ENCODE measurements at places on chromosomes 11 and 22.

- DNase-seq: no peak
Observed at GRCh38 chr22:30121960-30122359, 41.7 kb downstream of the HORMAD2 start.

GRCh38 chr11:3627291-3627690 lies 14.5 kb downstream of the ART5 start:
- DNase-seq: no peak

DNA sequence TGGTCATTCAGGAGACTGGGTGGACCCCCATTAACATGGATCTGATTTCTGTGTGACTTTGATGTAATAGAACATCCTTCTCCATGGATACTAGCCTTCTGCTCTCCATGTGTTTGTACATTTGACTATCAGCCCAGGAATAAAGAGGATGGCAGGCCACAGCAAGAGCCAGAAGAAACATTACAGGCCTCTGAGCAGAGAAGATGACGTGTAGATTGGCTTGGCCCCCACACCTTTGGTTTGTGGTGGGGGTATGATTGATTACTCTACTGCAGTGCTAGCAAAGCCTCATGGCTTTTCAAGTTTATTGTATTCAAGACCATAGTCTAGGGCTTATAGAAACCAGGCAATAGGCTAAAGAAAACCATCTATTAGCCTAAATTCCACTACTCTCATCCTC lies 77.0 kb downstream of the GRAMD1B start:
- no peak for DNase-seq

DNA sequence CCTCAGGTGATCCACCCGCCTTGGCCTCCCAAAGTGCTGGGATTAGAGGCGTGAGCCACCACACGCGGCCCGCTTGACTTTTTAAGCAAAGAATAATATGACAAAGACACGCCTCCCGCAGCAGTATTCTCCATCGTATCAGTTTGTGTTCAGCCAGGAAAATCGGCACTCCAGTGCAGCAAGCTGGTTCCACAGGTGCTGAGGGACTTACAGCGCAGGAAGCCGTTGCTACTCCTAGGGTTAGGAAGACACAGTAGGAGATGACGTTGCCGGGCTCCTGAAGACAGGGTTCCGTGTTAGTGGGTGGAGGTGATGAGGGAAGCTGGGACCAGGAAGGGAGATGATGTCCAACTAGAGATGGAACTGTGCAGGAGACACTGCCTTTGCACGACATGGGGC lies 65.8 kb upstream of the CECR2 start:
- no peak for DNase-seq

DNA sequence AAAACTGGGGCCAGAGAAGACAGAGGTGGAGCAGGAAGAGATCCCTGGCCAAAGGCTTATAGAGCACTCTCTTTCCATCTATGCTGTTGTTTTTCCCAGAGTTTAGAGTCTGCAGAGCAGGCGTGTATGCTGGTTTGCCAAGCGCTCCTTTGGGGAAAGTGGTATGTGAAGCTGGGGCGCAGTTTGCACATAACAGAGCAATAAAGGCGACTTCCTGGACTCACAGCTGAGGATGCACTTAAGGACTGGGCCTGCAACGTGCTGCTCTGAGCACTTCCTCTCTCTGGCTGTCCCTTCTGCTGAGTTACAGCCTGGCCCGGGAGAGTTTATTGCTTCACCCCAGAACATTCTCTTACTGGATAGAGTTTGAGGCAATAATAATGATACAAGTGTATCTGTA lies 41.7 kb downstream of the THAP12 start:
- DNase-seq: no peak

DNA sequence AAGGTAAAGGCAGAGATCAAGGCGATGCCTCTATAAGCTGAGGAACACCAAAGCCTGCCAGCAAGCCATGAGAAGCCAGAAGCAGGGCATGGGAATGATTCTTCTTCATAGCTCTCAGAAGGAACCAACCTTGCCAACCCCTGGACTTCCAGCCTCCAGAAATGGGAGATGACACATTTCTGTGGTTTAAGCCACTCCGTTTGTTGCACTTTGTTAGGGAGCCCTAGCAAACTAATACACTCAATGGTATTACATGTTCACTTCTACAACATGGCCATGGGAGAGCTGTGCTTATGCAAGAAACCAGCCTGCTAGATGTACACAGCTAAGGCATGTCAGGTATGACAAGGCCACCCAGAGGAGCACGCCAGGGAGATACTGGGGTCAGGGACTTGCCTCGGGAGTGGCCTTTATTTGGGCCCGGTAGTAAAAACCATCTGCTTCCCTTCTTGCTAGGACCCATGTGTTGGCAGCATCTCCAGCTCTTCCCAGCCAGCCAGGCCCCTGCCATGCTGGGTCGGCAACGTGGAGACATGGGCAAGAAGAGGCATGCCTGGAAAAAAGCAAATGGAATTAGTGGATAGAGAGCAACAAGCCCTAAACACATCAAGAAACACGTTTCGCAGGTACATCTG lies 3.6 kb downstream of the C11orf16 start:
- no peak for DNase-seq

DNA sequence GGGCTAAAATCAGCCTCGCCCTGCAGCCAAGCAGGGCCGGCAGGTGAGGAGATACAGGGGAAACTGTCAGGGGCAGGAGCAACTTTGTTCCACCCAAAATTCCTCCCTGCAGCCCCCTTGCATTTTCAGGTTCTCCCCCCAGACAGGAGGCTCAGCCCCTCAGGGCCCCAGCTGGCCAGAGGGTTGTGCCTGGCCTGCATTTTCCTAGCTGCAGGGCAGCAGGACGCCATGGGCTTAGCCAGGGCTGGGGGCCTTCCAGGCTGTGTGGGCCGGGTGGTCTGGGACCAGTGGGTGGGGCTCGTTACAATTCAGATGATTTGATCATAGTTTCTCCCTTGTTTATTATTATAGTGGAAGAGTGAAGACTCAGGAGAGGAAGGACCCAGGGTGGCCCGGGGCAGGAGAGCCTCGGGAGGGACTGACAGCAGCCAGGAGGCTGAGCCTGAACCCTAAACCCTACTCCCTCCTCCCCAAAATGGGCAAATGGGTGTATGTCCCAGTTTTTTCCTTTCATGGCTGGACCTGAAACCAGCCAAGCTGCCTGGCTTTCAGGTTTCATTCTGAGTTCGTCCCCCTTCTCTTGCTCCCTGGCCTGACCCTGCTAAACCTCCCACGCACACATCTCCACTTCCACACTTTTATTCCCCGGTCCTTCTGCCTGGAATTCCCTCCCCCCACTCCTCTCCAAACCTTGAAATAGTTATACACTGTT lies 40.0 kb downstream of the AHNAK start:
- no peak for DNase-seq

DNA sequence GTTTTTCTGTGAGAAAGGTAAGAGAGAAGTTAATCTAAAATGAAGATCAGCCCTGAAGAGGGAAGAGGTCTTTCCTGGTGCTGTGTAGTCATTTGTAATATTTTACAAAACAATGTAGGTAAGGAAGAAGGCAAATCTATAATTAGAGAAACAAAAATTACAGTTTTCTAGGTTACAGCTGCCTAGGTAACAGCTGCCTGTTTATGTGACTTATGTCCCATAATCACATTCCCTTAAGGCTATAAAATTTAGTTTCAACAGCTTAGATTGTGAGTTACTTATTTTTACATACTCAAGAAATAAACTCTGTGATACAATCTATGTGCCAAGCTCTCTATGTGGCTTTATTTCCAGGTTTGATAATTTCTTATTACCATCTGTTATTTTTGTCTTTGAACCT lies 19.8 kb downstream of the LUZP2 start:
- DNase-seq: no peak

- DNase-seq: no peak
Observed at GRCh38 chr22:20093418-20094196, 13.6 kb downstream of the DGCR8 start.

DNA sequence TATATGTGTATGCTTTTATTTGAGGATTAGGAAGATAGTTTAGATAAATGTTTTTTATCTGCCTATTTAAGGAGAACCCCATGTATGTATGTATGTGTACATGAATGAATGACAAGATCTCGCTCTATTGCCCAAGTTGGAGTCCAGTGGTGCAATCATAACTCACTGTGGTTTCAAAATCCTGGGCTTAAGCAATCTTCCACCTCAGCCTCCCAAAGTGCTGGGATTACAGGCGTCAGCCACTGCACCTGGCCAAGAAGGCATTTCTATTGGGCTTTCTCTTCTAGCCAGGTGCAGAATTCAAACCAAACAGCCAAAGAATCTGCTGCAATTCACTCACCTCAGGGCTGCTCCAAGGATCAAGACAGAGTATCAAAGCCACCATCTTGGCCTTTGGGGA lies 25.5 kb upstream of the DGKZ start:
- DNase-seq: no peak

- no peak for DNase-seq
Observed at GRCh38 chr11:112632866-112633505, 328.2 kb upstream of the NCAM1 start.

DNA sequence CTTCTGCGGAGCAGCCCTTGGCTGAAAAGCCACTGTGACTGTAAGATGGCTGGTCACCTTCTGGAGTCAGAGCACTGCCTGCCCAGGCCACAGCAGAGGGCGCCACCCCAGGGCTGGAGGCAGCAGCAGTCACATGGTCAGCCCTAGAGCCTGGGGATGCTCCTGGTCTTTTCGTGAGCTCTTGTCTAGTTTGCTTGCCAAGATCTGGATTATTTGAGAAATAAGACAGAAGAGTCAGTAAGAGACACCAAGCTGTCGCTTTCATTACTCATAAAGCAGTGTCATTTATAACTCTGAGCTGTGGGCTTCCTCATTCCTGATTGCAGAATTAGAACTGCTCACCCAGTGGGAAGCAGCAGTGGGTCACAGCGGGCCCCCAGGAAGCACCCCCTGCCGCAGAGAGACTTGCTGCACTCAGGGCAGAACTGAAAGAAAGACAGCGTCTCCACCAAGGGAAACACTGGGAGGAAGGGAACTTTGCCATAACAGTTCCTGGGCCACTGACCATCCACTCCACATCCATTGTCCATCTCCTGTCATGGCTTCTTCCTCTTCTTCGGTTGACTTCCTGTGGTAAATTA lies 56.7 kb downstream of the PPP6R2 start:
- DNase-seq: peak; percentile 19

- DNase-seq: no peak
Observed at GRCh38 chr11:106990331-106990730, 27.9 kb downstream of the GUCY1A2 start.

DNA sequence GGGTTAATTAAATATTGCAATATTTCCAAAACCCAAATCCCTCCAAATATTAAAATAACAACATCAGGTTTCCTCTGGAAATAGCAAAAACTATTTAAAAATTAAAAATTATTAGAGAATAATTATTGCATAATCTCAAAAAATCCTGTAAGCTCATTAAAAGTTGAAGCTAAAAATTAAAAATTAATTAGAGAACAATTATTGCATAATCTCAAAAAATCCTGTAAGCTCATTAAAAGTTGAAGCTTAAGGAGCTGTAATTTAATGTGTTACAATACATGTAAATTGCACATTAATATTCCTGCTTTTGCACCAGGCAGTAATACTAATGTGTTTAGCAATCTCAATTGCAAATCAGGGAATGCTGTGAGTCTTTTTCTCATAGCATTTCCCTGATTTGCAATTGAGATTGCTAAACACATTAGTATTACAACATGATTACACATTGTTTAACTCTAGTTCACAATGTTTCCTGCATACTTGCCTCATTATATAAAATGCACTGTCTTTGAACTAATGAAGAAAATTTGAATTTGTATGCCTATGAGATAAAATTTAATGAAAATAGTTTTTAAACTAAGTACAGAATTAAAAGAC lies 247.7 kb downstream of the GUCY1A2 start:
- DNase-seq: no peak

DNA sequence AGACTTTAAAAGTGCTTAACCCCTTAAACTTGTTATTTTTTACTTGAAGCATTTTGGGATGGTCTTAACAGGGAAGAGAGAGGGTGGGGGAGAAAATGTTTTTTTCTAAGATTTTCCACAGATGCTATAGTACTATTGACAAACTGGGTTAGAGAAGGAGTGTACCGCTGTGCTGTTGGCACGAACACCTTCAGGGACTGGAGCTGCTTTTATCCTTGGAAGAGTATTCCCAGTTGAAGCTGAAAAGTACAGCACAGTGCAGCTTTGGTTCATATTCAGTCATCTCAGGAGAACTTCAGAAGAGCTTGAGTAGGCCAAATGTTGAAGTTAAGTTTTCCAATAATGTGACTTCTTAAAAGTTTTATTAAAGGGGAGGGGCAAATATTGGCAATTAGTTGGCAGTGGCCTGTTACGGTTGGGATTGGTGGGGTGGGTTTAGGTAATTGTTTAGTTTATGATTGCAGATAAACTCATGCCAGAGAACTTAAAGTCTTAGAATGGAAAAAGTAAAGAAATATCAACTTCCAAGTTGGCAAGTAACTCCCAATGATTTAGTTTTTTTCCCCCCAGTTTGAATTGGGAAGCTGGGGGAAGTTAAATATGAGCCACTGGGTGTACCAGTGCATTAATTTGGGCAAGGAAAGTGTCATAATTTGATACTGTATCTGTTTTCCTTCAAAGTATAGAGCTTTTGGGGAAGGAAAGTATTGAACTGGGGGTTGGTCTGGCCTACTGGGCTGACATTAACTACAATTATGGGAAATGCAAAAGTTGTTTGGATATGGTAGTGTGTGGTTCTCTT lies 2.8 kb downstream of the MALAT1 start:
- no peak for DNase-seq

- no peak for DNase-seq
Observed at GRCh38 chr11:122524898-122525297, 130.6 kb upstream of the UBASH3B start.

- no peak for DNase-seq
Observed at GRCh38 chr11:127149410-127149809, 148.8 kb upstream of the KIRREL3 start.

GRCh38 chr11:132858223-132858622 lies 674.1 kb downstream of the OPCML start:
- no peak for DNase-seq

GRCh38 chr11:102047305-102047924 lies at the start of gene CFAP300:
Gene CFAP300 (plus strand): TSS chr11:102047437. CDS start chr11:102047471, 34 bp downstream.
- DNase-seq: peak; percentile 53

DNA sequence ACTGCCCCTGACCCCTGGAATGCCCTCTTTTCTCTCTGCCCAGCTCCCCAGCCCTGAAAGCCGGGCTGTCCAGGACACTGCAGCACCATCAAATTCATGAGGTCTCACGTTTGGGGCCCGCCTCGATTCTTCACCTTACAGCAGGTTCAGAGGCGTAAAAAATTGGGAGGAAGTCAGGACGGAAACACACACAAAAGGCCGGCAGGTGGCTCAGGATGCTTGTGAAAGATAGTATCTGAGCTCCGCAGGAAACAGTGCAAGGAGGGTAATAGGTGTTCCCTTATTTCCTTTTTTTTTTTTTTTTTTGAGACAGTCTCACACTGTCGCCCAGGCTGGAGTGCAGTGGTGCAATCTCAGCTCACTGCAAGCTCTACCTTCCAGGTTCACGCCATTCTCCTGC lies 4.1 kb downstream of the RFPL2 start:
- DNase-seq: no peak

GRCh38 chr11:27456140-27456794 lies 16.3 kb downstream of the LGR4 start:
- DNase-seq: no peak
